Thyroid gland (tissue), 4 donors: ENCODE measurements at places on chromosomes 2 and 18. TPM values are rescaled to one million over a fixed set of nuclear protein-coding genes. Genes with fewer than 3 reads are reported as not detected.

Gene DYSF
- 14.7 TPM for total RNA-seq

Gene CTAGE1
- total RNA-seq: not detected

Gene ASIC4
- not detected for total RNA-seq

Gene REG1A
- total RNA-seq: not detected

Gene METTL8
- 12.8 TPM for total RNA-seq

Gene PCARE
- total RNA-seq: not detected

Gene SCTR
- not detected for total RNA-seq

Gene UGGT1
- 68.8 TPM for total RNA-seq

Gene TXNDC2
- total RNA-seq: not detected

Gene DNAJC5G
- total RNA-seq: not detected

Gene CXCR1
- 0.13 TPM for total RNA-seq

DNA sequence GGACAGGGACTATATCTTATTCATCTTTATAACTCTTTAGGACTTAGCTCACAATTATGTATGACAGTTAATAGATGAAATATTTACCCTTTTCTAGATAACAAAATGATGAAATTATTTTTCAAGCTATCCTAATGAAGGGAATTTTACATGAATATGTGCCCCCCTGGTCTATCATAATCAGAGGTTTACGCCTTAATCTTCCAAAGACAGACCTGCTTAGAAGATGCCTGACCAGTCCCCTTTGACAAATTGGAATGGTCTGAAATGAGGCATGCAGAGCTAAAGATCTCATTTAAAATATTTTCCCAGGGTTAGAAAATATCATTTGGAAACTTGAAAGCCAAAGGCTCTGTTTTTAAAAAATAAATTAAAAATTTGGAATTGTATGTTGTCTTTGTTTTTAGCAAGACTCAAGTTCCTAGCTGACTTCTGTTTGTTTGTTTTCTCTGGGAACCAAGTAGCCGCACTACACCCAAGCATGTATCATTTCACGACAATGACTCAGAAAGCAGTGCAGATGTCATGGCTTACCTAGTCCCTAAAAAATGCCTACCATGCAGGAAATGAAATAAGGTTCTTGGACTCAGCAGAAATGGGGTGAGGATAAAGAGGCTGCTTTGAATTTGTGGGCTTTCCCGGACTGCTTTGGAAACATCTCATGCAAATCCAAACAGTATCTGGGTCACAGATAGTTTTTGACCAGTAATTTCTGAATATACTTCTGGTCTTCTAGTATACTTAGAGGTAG lies 162.1 kb downstream of the ZEB2 start:
- H3K27ac ChIP-seq: no peak overlapping the region
- DNase-seq: no peak
- no peak overlapping the region for H3K4me3 ChIP-seq
- no peaks in the 10 kb centered on the region for H3K27me3 ChIP-seq

GRCh38 chr2:64779117-64779690 lies 125.5 kb upstream of the SERTAD2 start:
- DNase-seq: peak; percentile 6
- H3K36me3 ChIP-seq: no peaks in the 10 kb centered on the region
- H3K4me1 ChIP-seq: no peaks in the 10 kb centered on the region
- H3K4me3 ChIP-seq: no peak overlapping the region
- no peak overlapping the region for H3K27ac ChIP-seq
- no peaks in the 10 kb centered on the region for H3K27me3 ChIP-seq

- H3K4me1 ChIP-seq: peaks cover 12% of the 10 kb centered on the region
- no peak for DNase-seq
- no peak overlapping the region for H3K27ac ChIP-seq
- peaks cover 8% of the 10 kb centered on the region for H3K27me3 ChIP-seq
- H3K36me3 ChIP-seq: no peaks in the 10 kb centered on the region
- H3K4me3 ChIP-seq: no peak overlapping the region
Measured at GRCh38 chr2:232420073-232420454, 13.4 kb downstream of the ALPG start.

- H3K4me3 ChIP-seq: no peak overlapping the region
- DNase-seq: no peak
- no peaks in the 10 kb centered on the region for H3K27me3 ChIP-seq
Measured at GRCh38 chr18:56568986-56569385, 69.4 kb downstream of the TXNL1 start.

DNA sequence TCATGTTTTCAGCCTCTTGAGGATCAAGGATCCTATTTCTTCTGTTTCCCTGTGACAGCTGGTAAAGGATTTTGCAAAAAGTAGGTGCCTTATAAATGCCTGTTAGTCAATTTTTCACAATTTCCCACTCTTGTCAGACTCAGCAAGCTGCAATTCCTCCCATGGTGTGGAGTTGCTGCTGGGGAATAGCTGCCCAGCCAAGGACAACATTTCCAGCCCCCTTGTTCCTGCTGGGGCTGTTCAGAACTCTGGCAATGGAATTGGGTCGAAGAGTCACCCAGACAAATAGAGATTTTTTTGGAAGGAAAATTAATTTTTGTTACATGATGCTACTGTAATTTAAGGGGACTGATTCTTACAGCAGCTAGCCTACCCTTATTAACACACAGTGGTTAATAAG lies 43.7 kb downstream of the FSHR start:
- H3K4me1 ChIP-seq: no peaks in the 10 kb centered on the region
- H3K27ac ChIP-seq: no peak overlapping the region
- no peak for DNase-seq
- H3K4me3 ChIP-seq: no peak overlapping the region
- H3K36me3 ChIP-seq: no peaks in the 10 kb centered on the region
- H3K27me3 ChIP-seq: no peaks in the 10 kb centered on the region

DNA sequence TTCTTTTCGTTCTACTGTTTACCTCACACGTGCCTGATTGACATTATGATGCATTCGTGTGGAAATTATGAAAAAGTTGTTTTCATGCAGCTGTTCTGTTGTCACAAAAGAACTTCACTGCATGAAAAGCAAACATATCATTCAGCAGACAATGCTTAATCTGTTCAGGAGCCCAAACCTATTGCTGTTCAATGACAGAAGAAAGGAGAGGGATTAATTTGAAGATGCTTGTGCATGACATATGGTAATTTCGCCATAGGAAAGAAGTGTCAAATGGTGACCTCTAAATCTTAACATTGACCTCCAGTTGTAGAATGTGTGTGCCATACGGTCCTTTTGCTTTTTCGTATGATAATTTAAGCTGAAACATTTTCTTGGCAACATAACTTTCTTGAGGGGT lies 124.5 kb downstream of the WDR7 start:
- no peaks in the 10 kb centered on the region for H3K36me3 ChIP-seq
- no peak for DNase-seq

GRCh38 chr2:52456561-52457377 lies 1310.8 kb upstream of the CHAC2 start:
- H3K27ac ChIP-seq: no peak overlapping the region
- no peaks in the 10 kb centered on the region for H3K27me3 ChIP-seq
- no peaks in the 10 kb centered on the region for H3K36me3 ChIP-seq
- H3K4me1 ChIP-seq: no peaks in the 10 kb centered on the region

DNA sequence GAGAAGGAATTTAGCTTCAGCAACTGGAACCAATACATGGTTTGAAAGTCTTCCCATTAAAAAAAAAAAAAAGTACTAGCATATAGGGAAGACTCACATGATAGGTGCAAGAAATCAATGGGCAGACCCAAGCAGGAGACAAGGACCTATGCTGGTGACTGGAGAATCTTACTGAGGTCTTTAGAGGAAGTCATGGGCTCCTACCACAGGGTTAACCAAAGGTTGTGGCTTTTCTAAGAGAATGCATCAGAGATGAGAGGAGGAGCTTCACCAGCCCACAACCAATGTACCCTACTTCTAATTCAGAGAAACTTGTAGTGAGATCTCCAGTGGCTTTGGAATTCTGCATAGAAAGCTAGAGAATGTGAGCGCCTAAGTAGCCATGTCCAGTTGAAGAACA lies 207.4 kb downstream of the NCKAP5 start:
- no peaks in the 10 kb centered on the region for H3K4me1 ChIP-seq
- no peak overlapping the region for H3K4me3 ChIP-seq
- DNase-seq: no peak
- H3K27ac ChIP-seq: no peak overlapping the region
- H3K27me3 ChIP-seq: no peaks in the 10 kb centered on the region

- DNase-seq: no peak
- no peaks in the 10 kb centered on the region for H3K4me1 ChIP-seq
- H3K4me3 ChIP-seq: no peak overlapping the region
- H3K36me3 ChIP-seq: peaks cover 29% of the 10 kb centered on the region
Measured at GRCh38 chr2:237529452-237530402, 36.6 kb upstream of the PRLH start.

DNA sequence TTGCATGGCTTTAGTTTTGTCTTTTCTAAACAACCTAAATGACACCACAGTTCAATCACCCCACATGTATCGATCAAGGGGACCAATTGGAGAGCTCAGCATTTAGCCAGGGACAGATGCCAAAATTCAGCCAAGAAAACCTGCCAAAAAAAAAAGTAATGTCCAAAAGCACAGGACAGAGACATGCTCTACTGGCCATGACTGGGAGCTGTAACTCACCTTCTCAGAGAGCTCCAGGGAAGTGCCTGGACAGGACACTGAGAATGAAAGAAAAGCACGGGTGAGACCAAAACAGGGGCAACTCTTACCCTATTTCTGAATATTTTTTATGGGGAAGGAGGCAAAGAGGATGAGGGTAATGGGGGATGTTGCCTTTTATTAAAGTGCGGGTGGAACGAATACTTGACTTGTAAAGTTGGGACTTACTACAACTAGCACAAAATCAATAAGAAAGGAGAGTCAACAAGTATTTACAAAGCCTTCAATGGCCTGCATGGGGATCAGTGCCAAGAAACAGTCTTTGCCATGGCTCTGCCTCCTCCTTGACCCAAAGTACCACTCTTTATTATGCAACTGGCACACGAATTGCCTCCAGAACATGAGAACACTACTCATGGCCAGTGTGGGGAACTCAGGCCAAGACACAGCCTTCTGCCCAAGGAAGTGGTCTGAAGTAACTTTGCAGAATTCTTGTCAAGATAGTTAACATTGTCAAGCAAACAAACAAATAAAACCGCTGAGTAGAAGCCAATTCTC lies 72.9 kb upstream of the HK2 start:
- H3K36me3 ChIP-seq: no peaks in the 10 kb centered on the region
- H3K4me3 ChIP-seq: no peak overlapping the region
- H3K27ac ChIP-seq: peak overlapping the region; percentile 72
- DNase-seq: peak; percentile 84

DNA sequence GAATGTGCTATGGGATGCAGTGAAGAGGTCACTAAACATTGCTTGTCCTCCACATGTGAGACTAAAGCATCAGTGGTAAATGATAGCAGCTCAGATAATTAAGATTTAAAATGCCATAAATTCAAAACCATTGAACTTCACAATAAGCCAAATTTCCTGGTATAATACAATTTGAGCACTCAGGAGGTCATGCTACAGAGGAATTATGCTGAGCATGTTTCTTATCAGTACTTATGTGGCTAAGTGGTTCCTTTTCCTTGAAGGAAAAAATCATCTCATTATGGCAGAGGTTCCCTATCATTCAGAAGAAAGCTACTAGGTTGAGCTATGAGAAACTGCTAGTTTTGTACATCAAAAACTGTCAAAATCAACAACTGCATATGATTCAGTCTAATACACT lies 156.6 kb downstream of the AGPS start:
- no peak overlapping the region for H3K27ac ChIP-seq
- no peak for DNase-seq
- peaks cover 20% of the 10 kb centered on the region for H3K4me1 ChIP-seq
- H3K4me3 ChIP-seq: no peak overlapping the region
- H3K36me3 ChIP-seq: no peaks in the 10 kb centered on the region

GRCh38 chr2:33620-34019 lies 12.7 kb downstream of the FAM110C start:
- no peaks in the 10 kb centered on the region for H3K4me1 ChIP-seq
- H3K4me3 ChIP-seq: no peak overlapping the region
- DNase-seq: no peak

GRCh38 chr2:35545301-35545700 lies 810.3 kb upstream of the CRIM1 start:
- H3K27ac ChIP-seq: no peak overlapping the region
- H3K4me1 ChIP-seq: no peaks in the 10 kb centered on the region
- H3K36me3 ChIP-seq: no peaks in the 10 kb centered on the region
- no peaks in the 10 kb centered on the region for H3K27me3 ChIP-seq
